ENCODE measurements at places on chromosomes 12 and 14.

DNA sequence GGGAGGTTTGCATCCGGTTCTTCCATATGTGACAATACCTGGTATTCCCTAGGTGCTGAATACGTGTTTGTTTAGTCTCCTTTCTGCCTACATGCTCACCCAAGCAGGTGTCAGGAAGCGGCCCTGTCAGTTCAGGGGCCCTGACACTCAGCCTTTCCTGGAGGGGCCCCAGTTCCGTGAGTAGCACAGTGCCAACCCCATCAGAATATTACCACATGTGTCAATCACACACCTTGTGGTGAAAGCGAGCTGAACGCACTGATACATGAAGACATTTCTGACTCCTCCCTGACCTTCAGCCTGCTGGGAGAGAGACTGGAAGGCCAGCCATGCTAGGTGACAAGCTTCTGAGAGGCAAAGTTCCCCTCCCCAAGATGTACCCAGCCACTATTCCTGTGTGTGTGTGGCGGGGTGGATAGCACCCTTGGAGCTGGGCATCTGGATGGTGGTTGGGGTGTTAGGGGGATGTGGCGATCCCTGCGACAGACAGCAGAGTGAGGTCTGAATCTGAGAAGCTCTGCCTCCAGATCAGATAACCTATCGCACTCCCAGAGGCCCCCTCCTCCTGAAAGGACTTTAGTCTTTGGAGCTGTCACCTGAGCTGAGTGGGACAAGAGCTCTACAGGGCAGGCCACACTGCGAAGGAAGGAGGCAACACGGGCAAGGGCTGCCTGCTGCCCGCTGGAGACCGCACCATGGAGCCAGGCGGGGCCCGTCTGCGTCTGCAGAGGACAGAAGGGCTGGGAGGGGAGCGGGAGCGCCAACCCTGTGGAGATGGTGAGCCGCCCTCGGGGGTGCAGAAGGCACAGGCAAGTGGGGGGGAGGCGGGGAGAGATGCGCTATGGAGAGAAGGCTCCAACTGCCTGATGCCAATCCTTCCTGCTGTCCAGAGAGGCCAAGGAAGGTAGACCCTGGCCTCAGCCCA is at the start of gene SOAT2:
Gene SOAT2, plus strand, starts transcription at position 604 of the 925 bp plus-strand sequence. Its CDS starts 92 bp downstream, at position 696.
- DNase-seq, result no peak

GRCh38 chr12:107179871-107180270 is 86.5 kb upstream of the CRY1 start:
- no peak for DNase-seq

DNA sequence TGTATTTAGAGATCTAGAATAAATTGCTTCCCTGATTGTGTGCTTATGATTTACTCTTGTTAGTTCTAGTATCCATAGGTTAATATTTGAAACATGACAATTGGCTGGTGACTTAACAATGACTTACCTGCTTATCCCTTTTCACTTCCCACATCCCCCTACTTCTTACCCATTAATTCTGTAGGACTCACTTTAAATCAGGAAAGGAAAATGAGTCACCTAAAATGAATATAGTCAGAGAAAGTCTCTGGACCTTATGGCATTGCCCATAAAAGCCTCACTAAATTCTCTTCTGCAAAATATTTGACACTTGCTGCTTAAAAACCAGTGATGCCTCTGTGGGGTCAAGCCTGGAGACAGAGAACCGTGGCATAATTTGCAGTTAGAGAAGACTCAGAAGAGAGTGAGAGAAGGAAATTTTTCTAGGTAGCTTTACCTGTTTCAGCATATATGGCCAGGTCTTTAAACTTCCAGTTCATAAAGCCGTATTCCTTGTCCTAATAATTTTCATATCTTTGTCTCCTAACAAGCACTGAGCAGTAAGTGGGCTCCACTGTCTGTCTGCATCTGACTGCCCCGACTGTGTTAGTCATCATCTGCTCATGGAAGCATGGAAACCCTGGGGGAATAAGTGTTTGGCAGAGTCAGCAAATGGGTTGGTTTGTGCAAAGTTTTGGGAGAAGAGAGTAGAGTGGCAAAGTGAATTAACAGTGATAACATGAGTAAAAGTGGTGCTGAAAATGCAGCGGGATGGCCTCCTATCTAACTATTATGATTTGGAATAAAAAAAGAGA is 294.4 kb downstream of the AKAP6 start:
- DNase-seq, result no peak

GRCh38 chr12:127623362-127623761 is 643.6 kb upstream of the TMEM132C start:
- DNase-seq, result no peak

GRCh38 chr12:120861074-120861795 is 42.9 kb downstream of the SPPL3 start:
- no peak for DNase-seq

GRCh38 chr12:102759466-102759865 is 157.6 kb downstream of the PAH start:
- no peak for DNase-seq

DNA sequence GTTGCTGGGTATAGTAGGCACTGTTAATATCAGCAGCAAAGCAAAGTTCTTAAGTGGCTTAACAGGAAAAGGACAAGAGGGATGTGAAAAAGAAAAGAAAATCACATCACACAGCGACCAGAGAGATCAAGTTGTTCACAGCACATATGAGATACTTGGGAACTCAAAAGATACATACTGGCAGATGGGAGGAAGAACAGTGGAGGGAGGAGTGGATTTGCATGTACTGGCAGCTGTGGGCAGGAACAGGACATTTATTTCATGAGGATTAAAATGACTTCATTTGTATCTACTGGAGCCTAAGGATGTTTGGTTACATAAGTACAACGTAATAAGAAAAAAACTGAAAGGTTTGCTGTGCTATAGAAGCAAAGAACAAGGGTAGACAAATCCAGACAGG is 136.5 kb upstream of the IFNG-AS1 start:
- no peak for DNase-seq

DNA sequence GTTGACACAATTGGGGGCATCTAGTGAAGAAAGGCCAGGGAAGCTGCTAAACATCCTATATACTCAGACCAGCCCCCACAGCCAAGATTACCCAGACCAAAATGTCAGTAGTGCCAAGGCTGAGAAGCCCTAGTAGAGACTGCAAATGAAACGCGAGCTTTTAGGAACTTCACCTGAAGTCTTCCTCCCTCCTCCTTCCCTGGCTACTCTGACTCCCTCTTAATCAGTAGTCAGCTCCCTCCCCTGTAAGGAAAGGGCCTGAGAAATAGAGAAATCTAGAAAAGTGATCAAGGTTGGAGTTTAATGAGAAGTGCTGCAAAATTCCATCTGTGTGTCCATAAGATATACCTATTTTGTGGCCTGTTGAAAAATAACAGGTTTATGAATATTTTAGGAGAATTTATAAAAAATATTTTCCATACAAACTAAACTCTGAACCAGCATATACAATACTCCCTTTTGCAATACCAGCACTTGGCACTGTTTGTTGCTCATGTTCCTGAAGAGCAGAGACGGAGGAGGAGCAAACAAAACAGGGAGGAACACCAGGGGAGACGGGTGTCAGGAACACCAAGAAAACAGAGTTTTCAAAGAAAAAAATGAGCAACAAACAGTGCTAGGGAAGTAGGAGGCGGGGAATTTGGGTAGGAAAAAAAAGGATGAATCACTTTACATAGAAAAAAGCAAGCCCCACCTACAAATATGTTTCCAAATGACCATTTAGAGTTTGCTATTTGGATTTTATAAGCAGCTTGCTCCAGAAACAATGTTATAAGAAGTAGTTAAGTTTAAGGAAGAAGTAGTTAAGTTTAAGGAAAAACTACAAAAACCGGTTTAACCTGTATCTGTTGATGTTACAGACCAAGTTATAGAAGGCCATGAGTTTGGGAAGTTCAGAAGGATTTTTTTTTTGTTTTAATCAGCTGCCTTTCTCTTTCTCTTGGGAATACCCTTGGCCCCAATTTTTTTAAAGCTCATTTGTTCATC is 282.1 kb upstream of the GRIP1 start:
- DNase-seq, result no peak

- DNase-seq, result no peak
Observed at GRCh38 chr12:106980944-106981343, 6.0 kb downstream of the MTERF2 start.

DNA sequence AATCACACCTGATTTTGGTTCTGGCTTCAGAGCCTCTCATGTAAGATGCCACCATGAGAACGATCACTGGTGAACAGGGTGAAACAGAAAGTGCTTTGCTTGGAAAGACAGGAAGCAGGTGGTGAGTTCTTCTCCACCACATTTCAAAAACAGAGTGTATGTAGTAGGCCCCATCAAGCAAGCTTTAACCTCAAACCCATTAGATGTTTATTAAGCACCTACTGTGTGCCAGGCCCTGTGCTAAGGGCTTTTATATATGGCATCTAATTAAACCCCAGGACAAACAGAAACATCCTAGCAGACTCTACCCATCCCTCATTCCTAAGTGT is 47.8 kb upstream of the MED13L start:
- no peak for DNase-seq

DNA sequence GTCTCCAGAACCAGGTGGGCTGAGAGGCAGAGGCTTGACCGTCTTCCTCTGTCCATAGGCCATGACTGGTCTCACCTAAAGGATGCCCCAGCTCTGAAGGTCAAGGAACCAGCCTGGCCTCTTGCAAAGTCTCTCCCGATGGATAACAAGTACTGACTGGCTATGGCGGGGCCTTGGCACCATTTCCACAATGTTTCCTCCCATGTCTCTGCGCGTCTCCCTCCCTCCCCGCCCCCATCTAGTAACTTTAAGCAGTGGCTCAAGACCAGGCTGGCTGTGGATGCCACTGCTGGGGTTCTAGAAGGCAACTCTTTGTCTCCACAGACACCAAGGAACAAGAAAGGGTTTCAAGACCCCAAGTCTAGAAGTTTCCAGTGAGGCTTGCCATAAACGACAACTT is 275.5 kb downstream of the DPF3 start:
- DNase-seq, result no peak

DNA sequence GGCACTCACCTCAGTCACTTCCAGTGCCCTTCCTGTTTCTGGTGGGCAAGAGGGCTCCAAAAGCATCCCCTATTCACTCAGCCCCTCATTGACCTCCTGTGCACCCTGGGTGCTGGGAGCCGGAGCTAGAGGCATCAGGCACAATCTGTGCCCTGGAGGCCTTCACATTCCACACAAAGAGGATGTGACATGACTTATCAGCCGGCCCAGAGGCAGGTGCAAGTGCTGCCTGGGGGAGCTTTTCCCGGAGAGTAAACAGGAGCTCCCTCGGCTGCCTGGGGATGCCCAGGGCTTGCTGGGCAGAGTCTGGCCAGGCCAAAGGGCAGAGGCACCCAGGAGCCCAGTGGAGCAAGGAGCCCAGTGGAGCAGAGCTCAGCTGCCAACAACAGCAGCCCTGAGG is 64.5 kb downstream of the BCL11B start:
- DNase-seq, result no peak
